ENCODE measurements at places on chromosomes 12 and 14. TPM values are rescaled to one million over a fixed set of nuclear protein-coding genes. Genes with fewer than 3 reads are reported as not detected.
A peak's percentile ranks its signal among the peaks of the same experiment; 100 is the strongest.

The SIX1 gene
- total RNA-seq: 8.6 TPM

The DEPDC4 gene
- 0.72 TPM for total RNA-seq

DNA sequence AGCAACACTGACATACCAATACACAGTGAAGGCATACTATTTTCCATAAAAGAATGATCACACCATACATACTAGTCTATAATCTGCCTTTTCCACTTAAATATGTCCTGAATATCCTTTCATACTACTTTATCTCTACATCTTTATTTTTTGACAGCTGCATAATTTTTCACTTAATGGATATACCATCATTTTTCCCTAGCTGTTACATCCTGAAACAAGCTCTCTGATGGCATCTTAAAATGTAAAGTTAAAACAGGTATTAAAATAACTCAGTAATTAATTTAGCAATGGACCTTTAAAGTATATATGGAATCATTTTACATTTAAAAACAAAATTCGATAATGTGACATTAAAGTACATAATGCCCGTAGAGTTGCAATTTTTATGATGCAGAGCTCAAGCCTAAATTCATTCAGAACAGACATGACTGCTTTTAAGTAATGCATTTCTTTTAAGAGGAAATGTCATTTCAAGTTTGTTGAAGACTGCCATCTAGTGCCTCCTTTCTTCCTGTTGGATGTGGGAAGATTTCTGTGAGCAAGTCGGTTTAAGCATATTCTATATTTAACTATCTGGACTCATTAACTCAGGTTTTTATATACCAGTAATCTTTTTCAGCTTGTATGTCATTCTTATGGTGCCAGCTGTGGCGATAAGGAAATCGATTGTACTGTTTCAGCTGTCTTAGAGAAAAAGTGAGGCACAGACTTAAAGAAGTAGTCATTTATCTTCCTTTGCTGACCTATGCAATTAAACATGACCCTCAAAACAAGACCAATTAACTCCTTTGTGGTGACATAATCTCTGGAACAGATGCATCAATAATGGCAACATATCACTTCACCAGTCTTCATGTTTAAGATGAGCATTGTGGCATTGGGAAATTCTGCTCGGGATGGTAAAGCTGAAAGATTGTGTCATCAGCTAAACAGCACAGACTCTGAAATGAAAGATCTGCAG is 20.3 kb downstream of the PRICKLE1 start:
- DNase-seq: peak; percentile 80
- H3K27me3 ChIP-seq: no peaks in the 10 kb centered on the region
- H3K36me3 ChIP-seq: no peaks in the 10 kb centered on the region

GRCh38 chr12:70854138-70854537 is 66.4 kb downstream of the PTPRR start:
- no peak overlapping the region for H3K4me3 ChIP-seq
- no peak for DNase-seq
- H3K27me3 ChIP-seq: no peaks in the 10 kb centered on the region
- no peaks in the 10 kb centered on the region for H3K4me1 ChIP-seq
- no peaks in the 10 kb centered on the region for H3K36me3 ChIP-seq

DNA sequence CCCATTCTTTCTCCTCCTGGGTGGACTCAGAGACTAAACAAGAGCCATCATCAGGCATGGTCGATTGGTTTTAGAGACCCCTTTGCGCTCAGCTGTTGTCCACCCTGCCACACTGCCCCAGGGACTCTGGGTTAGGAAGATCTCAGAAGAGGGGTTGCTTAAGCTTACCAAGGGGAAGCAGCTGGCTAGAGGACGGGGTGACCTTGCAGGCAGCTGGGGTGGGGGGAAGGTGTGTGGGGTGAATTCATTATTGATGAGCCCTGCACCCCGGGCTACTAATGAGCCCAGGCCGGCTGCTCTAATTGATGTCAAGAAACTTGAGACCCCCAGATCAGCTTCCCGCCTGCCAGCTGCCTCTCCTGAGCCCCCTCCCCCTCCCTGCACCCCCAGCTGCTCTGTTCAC is 8.7 kb upstream of the ZNF385A start:
- H3K27me3 ChIP-seq: no peaks in the 10 kb centered on the region
- peaks cover 52% of the 10 kb centered on the region for H3K36me3 ChIP-seq
- H3K27ac ChIP-seq: no peak overlapping the region
- H3K4me1 ChIP-seq: no peaks in the 10 kb centered on the region

- no peak for DNase-seq
- H3K27ac ChIP-seq: no peak overlapping the region
- H3K4me1 ChIP-seq: no peaks in the 10 kb centered on the region
- H3K36me3 ChIP-seq: no peaks in the 10 kb centered on the region
Measured at GRCh38 chr14:88007608-88008007, 2.7 kb downstream of the GPR65 start.

DNA sequence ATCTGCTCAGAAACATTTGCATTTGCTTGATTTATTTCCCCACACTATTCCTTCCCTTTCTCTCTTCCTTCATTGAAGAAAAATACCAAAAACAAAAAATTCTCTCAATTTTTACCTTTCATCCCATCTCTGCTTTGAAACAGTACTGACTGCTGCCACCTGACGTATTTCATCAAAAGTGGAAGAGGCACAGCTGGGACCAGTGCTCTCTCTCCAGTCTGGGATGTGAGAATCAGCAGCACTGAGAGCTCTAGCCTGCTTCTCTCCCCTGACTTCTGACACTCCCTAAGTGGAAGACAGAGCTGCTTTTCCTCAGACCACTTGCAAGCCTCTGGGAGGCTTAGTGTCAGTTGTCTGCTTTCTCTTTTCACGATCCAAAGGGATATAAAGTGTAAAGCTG is 36.9 kb downstream of the TTLL5 start:
- no peak overlapping the region for H3K4me3 ChIP-seq
- DNase-seq: no peak
- H3K27me3 ChIP-seq: no peaks in the 10 kb centered on the region
- H3K4me1 ChIP-seq: peaks cover 2% of the 10 kb centered on the region
- peaks cover 16% of the 10 kb centered on the region for H3K36me3 ChIP-seq

- H3K4me1 ChIP-seq: no peaks in the 10 kb centered on the region
- DNase-seq: no peak
- no peak overlapping the region for H3K27ac ChIP-seq
- H3K36me3 ChIP-seq: no peaks in the 10 kb centered on the region
Measured at GRCh38 chr14:85702191-85702590, 172.2 kb downstream of the FLRT2 start.

GRCh38 chr14:55309154-55309553 is 37.9 kb downstream of the FBXO34 start:
- H3K4me3 ChIP-seq: no peak overlapping the region
- no peak overlapping the region for H3K27ac ChIP-seq
- no peaks in the 10 kb centered on the region for H3K27me3 ChIP-seq
- H3K4me1 ChIP-seq: no peaks in the 10 kb centered on the region

DNA sequence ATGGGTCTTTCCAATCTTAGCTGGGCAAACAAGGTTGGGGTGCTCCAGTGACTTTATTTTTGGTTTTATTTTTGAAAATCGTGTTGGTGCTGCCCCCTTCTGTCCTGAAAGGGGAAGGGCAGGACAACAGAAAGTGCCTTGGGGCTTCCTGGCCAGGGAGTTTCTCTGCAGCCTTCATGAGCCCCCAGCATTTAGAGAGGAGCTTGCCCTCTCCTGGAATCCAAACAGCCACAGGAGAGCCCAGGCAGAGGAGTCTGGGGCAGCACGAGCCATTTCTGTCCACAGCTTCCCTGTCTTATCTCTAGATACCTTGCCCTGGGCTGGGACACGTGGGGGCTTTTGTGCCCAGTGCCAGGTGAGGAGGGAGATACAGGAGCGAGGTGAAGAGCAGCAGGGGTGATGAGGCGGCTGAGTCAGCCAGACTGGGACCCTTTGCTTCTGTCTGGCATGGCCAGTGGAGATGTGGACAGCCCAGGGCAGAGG is 4.4 kb upstream of the C1RL start:
- DNase-seq: peak; percentile 44
- H3K4me3 ChIP-seq: no peak overlapping the region
- no peak overlapping the region for H3K27ac ChIP-seq
- H3K4me1 ChIP-seq: peaks cover 5% of the 10 kb centered on the region
- peaks cover 33% of the 10 kb centered on the region for H3K36me3 ChIP-seq
- no peaks in the 10 kb centered on the region for H3K27me3 ChIP-seq

DNA sequence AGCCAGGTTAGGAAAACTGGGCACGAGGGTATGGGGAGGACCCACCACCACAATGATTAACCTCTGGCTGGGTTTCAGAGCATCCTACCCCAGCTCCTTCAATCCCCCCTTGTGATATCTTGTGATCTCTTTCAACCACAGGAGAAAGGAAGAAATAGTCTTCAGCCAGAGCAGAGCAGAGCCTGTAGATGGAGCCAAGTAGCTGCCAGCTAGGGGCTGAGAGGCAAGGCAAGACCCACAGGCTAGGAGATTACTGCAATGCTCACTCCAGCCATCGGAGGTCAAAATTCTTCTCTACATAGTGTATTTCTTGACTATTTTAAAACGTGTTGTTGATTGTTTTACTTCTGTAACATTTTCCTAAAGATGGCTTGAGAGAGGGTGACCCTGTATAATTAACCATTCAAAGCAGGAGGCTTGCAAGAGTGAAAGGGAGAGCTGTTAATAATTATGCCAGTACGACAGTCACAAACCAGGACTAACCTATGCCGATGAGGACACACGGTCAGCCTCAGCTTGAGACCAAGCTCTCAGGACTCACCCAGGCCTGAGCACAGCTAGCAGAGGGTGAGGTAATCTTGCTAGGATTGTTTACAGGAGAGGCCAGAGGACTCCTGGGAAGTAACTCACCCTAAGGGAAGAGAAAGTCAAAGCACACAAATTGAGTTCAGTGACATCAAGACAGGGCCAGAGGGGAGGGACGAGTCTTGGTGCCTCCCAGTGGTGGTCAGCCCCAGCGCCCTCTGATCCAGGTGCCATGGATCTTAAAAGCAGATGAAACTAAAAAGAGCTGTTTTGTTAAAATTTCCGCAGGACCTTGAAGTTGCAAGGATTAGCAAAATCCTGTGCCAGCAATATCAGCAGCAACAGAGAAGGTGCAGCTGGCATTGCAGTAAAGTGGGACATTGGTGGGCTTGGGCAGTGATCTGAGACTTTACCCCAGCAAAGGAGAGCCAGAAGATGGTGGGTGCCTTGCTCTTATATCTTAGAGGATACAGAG is 29.8 kb upstream of the CDKN3 start:
- H3K4me3 ChIP-seq: no peak overlapping the region
- peaks cover 4% of the 10 kb centered on the region for H3K27me3 ChIP-seq
- peaks cover 7% of the 10 kb centered on the region for H3K4me1 ChIP-seq
- peak overlapping the region; percentile 10 for H3K27ac ChIP-seq
- DNase-seq: peak; percentile 70

DNA sequence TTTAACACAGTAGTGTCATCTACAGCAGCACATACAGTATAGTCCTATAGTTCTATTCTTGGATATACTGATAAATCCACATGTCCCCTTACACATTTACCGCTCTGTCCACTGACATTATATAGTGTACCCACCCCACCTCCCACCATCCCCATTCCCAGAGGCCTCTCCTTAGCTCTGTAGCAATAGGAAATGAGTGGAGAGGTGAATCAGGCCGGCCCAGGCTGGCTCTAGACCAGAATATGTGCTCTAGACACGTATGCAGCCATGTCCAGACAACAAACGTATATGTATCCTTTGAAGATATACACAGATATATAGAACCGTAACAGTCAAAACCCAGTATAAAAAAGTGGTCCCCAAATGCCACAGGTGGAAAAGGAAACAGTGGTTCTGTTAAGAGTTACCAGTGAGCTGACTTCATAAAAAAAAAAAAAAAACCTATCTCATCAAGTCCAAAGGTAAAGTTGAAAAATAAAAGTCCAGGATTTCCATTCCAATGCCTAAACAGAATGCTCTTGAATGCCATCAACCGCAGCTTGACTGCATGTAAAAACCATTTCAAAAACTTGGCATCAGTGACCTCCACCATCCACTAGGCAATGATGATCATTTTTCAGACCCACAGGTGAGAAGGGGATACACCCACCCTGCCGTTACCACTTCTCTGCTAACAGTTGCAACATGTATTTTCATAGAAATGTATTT is 16.7 kb downstream of the EGLN3 start:
- no peaks in the 10 kb centered on the region for H3K36me3 ChIP-seq
- H3K4me1 ChIP-seq: peaks cover 2% of the 10 kb centered on the region
- DNase-seq: no peak
- no peaks in the 10 kb centered on the region for H3K27me3 ChIP-seq
- no peak overlapping the region for H3K27ac ChIP-seq

GRCh38 chr14:73762375-73762822 is 48.2 kb upstream of the PNMA1 start:
- no peaks in the 10 kb centered on the region for H3K36me3 ChIP-seq
- H3K4me1 ChIP-seq: peaks cover 32% of the 10 kb centered on the region
- H3K27ac ChIP-seq: no peak overlapping the region

DNA sequence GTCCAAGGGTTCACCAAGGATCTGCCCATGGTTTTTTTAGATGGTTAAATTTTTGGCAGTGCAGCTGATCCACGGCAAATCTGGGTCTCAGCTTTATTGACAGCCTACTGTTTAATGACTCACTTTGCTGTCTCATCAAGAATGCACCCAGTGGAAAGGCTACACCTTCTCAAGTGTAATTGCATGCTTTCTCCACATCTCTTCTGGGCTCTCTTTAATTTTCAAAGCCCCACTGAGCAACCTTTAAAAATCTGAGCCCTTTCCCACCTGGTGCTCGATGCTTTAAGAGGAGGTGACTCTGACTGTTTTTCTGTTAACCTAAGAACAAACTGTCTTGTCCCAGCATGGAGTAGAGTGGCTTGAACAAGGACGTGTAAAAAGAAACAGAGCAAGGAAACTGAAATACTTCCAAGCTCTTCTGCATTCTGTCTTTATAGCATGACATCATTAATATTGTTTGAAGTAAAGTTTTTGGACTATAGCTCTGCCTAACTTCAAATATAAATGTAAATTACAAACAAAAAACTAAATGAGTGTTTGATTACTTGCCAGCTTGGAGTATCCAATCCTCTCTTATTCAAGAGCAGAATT is 214.2 kb upstream of the KRR1 start:
- no peaks in the 10 kb centered on the region for H3K36me3 ChIP-seq
- DNase-seq: peak; percentile 74
- H3K27me3 ChIP-seq: no peaks in the 10 kb centered on the region
- peaks cover 29% of the 10 kb centered on the region for H3K4me1 ChIP-seq

DNA sequence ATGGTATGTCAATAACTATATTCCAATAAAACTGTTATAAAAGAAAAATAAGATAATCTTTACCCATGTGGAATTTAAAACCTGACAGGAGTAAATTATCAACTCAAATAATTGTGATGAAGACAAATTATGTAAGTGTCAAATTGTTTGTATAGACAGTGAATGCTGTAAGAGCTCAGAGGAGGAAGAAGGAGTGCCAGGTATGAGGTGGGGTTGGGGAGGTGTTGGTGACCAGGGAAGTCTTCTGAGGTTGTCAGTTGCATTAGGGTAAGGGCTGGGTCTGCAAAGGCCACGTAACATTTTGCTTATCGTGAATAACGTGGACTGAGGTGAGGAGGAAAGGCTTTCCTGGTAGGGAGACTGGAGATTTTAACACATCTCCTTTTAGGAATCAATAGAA is 2.5 kb upstream of the MAX start:
- H3K27me3 ChIP-seq: peaks cover 5% of the 10 kb centered on the region
- H3K4me3 ChIP-seq: no peak overlapping the region
- no peak overlapping the region for H3K27ac ChIP-seq
- H3K4me1 ChIP-seq: no peaks in the 10 kb centered on the region
- DNase-seq: no peak
